ENCODE measurements at places on chromosomes 1 and 21.

DNA sequence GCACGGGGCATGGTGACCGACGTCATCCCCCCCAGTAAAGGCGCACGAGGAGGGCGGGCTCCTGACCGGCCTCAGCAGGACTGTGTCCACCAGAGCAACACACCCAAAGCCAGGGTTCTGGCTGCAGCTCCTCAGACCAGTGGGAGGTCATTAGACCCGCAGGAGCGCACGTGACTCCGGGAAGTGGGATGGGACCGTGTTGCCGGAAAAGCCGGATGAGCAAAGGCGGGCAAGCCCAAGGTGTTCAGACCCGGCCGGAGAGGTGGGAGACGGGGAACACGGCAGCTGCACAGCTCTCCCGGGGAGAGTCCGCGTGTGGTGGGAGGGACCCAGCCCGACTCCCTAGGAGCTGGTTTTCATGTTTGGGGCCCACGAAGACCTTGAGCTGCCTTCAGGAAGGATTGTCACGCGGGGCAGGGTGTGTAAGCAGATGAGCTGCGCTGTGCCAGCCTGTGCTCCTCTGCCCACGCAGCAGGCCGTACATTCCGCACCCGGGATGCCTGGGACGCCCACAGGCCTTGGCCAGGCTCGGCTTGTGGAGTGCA is 20.6 kb upstream of the TRAPPC10 start:
- DNase-seq: no peak

DNA sequence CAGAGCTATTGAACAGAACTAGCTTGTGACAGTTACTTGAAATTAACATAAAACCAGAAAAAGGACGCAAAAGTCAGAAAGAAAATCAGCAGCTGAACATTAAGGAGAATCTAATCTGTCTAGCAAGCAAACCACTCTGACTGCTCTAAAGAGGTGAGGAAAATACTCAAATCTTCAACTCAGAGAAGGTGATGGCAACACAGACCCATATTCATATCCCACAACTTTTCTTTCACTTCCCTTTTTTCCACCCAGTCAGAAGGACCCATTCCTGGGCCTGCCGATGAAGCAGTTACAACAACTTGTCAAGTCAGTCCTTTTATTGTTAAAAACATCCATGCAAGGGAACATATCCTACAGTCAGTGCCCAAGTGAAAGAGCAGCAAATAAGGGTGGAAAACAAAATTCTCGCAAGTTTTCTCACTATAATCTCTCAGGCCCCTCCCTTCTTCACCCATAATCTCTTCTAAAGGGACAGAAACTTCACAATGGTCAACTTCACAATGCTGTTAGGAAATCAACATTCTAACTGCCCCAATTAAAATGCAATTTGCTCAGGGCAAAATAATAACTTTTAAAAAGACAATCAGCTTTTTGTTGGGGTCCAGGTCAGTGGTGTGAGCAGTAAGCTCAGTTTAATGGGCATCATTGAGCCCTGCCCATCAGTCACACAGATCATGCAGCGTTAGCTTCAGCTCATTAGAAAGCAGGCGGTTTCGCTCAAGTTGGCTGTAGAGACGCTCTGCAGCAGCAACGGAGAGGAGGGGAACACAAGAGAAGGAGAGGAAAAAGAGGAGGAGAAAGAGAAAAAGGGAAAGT is 3.6 kb upstream of the NUP210L start:
- DNase-seq: peak; percentile 37

- no peak for DNase-seq
These were observed 20.8 kb upstream of the PTPRF start for GRCh38 chr1:43509740-43510375.

DNA sequence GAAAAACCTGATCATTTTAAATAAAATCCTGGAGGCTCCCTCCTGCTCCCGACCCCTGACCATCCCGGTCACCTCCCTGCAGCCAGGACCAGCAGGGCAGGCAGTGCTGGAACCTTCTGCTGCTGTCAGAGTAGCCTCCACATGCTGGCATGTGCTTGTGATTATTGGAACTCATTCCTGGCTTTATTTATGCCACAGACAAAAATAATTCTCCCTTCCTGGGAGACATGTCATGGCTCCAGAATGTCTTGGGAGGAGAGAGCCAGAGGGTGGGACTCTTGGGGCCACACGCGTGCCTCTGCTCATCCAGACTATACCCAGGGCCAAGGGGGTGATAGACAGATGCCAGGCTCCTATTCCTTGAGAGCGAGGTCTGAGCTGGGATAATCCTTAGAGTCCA is 183.6 kb upstream of the RAB4A start:
- DNase-seq: no peak

GRCh38 chr1:93811326-93812065 is 67.5 kb downstream of the DNTTIP2 start:
- DNase-seq: no peak

GRCh38 chr1:231480008-231480407 is 48.5 kb upstream of the TSNAX start:
- no peak for DNase-seq

DNA sequence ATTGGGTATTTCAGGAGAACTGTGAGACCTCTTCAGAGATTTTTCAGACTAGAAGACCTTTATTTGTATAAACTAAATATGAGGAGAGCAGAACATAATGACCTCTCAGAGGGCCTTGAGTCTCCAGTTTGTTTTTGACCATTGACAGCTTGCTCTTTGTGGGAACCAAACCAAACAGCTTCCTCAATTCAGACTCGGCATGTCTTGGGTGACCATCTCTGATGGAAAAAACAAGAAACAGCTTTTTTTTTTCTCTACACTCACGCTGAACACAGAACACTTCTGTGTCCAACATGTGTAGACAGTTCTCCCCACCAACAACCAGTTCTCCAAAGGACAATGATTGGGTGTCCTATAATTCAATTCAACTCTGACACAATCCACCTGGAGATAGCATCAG is 11.5 kb downstream of the ATP1A4 start:
- DNase-seq: no peak

DNA sequence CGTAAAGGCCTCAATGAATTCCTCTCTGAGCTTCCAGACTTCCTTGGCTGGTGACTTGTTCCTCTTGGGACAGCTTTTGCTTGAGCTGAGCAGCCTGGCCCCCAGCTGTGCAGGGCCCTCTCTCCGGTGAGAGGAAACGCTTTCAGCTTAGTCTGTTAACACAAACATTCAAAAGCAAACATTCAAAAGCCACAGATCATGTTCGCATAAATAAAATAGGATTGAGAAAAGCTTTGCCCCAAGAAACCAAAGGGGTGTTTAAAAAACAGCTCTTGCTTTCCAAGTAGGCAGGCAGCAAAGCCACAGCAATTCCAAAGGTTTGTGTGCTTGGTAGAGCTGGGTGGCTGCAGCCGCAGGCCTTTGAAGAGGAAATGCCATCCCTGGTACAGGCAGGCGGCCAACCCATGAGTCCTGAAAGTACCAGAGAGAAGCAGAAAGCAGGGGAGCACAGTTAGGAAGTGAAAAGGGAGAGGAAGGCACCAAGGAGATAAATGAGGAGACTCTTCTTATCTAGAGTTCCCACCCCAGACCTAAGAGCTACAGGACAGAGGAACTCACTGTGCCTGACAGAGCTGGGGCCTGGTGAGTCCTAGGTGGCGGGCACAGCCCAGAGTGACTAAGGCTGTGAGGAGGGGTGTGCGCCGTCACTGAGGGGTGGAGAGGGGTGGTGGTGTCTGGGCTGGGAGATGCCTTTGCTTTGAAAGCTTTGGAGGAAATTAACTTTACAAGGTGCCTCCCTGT is 48.4 kb downstream of the CCN1 start:
- DNase-seq: no peak

DNA sequence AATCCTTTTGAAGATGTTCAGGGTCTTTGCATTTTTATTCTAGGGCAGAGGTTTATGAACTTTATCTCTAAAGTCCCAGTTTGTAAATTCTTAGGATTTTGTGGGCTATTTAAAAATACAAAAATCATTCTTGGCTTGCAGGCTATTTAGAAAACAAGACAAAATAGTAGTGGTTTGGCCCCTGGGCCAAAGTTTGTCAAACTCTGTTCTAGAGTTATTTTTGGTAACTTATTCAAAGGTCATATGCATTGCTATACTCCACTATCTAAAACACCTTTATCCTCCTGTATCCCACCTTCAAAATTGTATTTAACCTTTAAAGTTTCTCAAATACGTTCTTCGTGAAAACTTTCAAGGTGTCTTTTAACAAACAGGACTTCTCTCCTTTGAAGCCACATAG is 75.5 kb upstream of the LRRC53 start:
- no peak for DNase-seq

DNA sequence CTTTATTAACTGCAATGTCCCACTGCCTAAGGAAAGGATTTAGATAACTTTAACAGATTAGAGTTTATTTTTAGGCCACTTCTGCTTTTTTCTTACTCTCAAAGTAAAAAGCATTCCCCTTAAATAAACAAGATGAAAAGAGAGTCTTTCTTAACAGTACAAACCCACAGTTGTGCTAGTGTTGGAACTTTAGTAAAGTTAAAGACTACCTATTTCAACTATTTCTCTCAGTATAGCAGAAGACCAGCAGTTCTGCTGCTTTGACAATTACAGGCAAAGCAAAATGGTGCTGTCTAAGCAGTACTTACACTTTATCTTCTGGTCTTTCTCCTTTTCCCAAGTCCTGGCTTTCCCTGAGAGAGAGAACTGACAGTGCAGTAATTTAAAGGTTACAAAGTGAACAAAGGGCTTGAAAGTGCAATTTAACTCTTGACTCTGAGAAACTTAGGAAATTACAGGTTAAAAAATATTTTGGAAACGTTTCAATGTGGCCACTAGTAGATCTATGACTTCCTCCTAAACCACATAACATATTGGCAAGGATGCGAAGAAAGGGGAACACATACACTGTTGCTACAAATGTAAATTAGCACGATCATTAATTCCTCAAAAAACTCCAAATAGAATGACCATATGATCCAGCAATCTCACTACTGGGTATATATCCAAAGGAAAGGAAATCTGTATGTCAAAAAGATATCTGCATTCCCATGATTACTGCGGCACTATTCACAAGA is 135.4 kb upstream of the POGK start:
- DNase-seq: no peak

GRCh38 chr1:107225706-107226105 is 84.9 kb downstream of the NTNG1 start:
- no peak for DNase-seq

- no peak for DNase-seq
These were observed 4.4 kb downstream of the GADD45A start for GRCh38 chr1:67689267-67690017.

GRCh38 chr1:107529511-107530149 is 388.8 kb downstream of the NTNG1 start:
- no peak for DNase-seq

GRCh38 chr1:225824533-225824941 is 14.6 kb downstream of the EPHX1 start:
- no peak for DNase-seq

- peak; percentile 22 for DNase-seq
These were observed 32.5 kb downstream of the DHCR24 start for GRCh38 chr1:54854381-54855020.

- DNase-seq: peak; percentile 90
These were observed 814 bp upstream of the DYRK3 start for GRCh38 chr1:206634365-206635079.

- DNase-seq: no peak
These were observed 34.1 kb downstream of the TMCO4 start for GRCh38 chr1:19765623-19766022.

GRCh38 chr1:193568512-193568911 is 382.1 kb upstream of the B3GALT2 start:
- no peak for DNase-seq

GRCh38 chr1:155608888-155609225 is 1.2 kb upstream of the MSTO1 start:
- DNase-seq: no peak

DNA sequence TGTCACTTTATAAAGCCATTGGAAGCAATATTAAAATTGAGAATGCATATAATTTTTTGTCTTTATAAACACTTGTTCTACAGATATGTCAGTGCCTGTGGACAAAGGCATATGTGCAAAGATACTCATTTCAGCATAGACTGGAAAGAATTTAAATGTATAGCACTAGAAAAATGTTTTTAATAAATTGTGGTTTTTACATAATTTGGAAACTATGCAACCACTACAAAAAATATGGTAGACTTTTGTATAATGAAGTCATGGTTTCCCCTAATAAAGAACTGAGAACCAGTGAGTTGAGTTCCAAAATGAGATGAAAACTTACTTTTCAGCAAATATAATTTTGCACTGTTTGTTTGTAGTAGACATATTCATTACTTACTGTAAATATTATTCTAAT is 48.5 kb downstream of the BRINP3 start:
- DNase-seq: no peak

- no peak for DNase-seq
These were observed 633 bp upstream of the CTPS1 start for GRCh38 chr1:40978886-40979240.

- no peak for DNase-seq
These were observed 4.6 kb upstream of the CLCA2 start for GRCh38 chr1:86419277-86419903.

DNA sequence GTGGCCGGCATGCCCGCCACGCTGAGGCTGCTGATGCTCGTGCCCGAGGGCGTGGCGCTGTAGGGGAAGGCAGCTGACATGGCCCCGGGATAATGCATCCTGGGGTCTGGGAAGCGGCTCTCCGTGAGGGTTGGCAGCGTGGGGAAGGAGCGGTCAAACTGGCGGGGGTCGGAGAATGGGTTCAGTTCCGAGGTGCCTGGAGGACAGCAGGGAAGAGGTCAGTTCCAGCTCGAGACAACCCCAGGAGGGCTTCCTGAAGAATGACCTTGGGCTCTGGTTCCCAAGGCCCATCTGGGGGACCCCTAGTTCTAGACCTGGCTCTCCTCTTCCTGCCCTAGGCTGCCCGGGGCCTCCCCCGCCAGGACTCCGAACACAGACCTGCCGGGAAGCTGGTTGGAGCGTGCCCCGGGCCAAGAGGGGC is 27.6 kb downstream of the RUNX3 start:
- peak; percentile 58 for DNase-seq

DNA sequence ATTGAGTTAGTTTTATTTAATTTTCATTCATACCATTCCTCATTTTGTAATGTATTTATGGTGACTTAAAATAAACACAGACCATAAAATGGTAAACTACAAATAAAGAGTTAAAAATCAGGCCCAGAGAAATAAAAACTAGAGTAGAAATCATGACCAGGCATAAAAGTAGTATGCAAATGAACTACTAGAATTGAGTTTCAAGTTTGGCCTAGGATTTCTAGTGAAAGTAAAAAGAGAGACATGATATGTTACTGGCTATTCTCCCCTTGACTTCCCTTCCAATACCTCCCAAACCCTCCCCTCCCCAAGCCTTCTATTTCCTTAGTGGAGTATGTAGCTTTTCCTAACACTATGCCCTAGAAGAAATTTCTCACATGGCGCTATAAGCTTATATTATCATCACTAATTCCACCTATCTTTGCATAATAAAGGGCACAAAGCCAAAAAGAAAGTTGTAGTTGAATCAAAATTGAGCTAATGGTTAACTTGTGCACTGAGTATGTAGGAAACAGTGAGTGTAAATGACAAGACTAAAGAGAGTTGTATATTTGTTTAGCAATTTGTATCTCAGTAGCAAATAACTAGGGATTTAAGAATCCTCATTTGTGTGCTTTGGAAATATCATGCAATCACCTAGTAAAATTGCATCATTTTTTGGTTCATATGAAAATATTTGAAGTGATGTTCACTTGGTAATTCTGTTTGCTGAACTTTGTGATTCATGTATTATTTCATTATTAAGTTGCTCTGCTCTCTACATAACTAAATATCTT is 29.7 kb upstream of the CDC14A start:
- DNase-seq: no peak

Measured in activated CD8-positive, alpha-beta memory T cell treated with anti-CD3 and anti-CD28 coated beads, Interleukin-2, amount 50 U/mL, for 48 hours (primary cell).